ENCODE measurements at places on chromosomes 13 and 19.

DNA sequence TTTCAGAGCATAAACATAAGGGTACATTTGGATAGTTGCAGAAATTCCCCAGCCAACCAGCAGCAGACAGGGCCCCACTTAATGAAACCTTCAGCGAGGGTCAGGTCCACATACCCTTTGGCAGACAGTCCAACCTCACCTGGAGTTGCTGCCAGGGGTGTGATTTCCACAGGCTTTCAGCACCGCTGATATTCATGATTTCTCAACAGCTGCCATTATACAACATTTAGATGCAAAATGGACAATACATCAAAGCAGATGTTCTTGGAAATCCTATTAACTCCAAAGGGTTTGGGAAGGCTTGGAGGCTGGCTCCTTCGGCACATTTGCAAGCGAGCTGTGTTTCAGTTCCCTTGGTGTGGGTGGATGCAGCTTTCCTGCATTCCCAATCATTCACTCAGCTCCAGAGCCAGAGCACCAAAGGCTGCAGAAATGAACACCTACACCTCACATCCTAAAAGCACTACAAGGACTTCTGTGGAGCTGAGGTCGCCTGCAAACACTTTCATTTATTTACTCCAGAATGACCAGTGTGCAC is 147.2 kb upstream of the VSTM2B start:
- DNase-seq = no peak

- no peak for DNase-seq
Observed at GRCh38 chr13:112331675-112332074, 44.5 kb upstream of the SPACA7 start.

GRCh38 chr13:63025741-63026140 is 1610.1 kb upstream of the PCDH20 start:
- DNase-seq = no peak

DNA sequence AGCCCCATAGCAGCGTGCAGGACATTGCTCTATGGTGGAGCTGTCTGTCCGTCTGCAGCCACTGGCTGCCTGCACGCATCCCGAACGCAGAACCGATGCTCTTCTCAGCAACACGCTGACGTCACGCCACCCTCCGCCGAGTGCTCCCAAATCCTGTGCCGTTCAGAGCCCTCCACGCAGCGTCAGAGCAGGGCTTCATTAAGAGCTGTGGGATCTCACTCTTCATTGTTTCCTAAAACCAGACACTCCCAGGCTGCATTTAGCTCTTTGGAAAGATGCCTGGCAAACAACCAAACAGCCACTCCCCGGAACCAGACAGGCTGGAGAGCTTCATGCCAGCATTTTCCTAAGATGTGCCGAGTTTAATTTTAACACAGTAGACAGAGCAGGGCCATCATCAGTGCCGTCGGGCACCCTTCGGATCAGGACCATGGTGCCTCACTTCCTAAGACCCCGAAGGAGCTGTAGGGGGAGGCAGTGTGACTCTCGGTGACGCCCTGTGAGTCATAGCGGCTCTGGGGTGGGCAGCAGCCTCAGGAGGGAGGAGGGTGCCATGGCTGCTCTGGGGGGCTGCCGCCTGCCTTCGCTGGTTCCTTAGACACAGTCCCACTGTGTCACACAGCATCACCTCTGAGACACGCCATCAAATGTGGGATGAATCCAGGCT is 131.5 kb upstream of the MCF2L start:
- peak; percentile 50 for DNase-seq

GRCh38 chr13:65965501-65965900 is 1264.6 kb downstream of the PCDH9 start:
- no peak for DNase-seq

DNA sequence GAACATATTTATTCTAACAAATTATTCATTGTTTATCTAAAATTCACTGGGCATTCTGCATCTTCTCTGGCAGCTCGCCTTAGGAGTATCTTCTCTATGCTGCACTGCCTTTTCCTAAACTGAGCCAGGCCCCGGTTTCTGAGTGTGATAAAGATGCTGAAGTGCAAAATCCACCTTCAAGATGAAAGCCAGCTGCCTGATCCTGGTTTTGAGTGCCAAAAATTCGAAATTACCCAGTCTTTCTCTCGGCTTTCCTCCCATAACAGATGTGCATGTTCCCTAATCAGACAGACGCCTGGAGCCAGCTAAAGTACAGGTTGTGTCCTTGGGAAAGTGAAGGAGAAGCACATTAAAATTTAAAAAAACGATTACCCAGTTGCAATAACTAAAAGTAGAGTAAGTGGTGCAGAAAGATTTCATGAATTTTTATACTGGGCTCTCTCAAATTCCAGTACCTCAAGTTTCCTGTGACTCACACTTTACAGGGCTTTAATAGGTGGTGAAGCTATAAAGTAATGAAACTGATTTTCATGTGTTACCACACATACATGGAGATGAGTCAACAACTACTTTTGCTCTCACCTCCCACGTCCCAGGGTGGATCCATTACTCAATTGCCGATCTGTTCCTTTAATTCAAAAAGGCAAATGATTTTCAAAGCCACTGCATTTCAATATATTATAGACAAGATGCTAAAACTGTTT is 65.0 kb upstream of the GTF2F2 start:
- peak; percentile 9 for DNase-seq

DNA sequence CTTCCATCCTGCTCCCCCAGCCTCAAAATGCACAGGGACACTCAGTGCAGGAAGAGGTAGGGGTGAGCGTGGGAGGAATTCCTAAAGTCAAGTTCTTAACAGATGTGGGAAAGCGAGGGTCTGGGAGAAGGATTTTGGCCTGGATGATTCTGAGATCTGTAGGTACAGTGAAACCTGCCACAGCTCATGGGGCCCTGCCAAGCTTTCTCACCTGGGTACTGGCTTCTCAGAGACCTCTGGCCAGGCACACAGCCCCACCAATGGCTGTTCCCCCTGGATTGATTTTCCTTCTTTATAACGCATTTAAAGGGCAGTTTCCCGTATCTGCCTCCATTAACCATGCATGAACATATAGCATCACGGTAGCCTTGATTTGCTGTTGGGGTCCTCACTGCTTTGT is 47.0 kb upstream of the GSX1 start:
- DNase-seq = no peak

DNA sequence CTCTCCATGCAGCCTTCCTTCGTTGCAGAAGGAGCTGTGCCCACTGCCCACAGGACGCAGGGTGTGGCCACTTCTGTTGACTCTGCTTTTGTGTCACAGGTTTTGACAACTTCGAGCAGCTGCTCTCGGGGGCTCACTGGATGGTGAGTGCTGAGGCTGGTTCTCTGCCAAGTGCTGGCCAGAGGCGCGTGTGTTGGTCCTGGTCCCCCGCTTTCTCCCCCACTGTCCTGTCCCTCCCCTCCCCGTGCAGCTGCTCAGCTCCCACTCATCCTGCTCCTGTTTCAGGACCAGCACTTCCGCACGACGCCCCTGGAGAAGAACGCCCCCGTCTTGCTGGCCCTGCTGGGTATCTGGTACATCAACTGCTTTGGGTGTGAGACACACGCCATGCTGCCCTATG is 10.6 kb upstream of the PDCD2L start:
- peak; percentile 98 for DNase-seq

GRCh38 chr13:30843548-30843947 is 62.5 kb upstream of the MEDAG start:
- DNase-seq = no peak

- no peak for DNase-seq
Observed at GRCh38 chr19:8221161-8221560, 12.0 kb downstream of the CERS4 start.

DNA sequence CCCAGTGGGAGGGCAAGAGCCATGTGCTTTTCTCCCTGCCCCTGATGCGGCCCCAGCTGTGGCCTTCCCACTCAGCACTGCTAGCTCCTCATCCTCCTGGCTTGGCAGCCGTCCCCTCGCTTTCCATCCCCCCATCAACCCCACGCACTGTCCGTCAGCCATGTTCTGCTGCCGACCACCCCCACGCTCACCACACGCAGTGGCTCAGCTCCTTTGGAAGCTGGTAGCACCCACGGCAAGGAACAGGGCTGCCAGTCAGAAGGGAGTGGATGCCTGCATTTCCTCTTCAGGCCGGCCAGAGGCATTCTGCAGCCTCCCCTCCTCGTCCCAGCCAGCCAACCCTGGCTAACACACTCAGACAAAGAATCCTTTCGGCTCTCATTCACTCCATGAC is 6.3 kb downstream of the CALM3 start:
- DNase-seq = no peak

- peak; percentile 18 for DNase-seq
Observed at GRCh38 chr13:48161530-48162179, 66.8 kb upstream of the MED4 start.

DNA sequence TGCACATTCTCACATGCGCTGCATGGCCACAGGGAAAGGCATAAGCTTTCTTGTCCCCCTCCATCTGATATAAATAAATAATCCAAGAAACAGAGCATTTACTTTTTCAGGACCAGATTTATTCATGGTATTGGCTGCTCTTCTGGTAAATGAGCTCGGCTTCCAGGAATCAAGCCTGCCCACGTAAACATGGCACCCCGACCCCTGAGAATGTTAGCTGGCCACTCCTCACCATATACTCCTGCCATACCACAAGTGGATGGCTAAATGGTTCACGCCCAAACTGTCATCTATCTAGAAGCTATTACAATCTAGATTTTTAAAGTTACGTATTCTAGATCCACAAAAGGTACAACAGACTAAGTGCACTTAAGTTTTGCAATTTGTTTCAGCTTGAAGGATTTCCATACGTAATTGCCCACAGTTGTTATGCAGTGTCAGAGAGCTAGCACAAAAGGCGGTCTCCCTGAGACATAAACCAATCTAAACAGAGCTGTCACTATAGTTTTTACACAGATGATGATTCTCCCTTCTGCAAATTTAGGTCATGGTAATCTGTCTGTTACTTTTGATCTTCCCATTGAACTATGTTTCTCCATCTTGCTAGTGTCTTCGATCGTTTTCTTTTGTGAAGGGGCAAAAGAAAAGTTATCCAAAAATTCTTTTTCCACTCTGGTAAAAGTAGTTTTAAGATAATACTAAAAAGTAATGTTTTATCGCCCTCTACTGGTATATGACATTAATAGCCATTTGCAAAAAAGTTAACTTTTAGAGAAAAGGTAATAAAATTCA is 16.2 kb upstream of the FOXO1 start:
- DNase-seq = peak; percentile 66

- DNase-seq = no peak
Observed at GRCh38 chr13:68888832-68889231, 1218.8 kb upstream of the ATXN8OS start.

GRCh38 chr19:16940626-16941025 is 51.8 kb downstream of the F2RL3 start:
- no peak for DNase-seq

DNA sequence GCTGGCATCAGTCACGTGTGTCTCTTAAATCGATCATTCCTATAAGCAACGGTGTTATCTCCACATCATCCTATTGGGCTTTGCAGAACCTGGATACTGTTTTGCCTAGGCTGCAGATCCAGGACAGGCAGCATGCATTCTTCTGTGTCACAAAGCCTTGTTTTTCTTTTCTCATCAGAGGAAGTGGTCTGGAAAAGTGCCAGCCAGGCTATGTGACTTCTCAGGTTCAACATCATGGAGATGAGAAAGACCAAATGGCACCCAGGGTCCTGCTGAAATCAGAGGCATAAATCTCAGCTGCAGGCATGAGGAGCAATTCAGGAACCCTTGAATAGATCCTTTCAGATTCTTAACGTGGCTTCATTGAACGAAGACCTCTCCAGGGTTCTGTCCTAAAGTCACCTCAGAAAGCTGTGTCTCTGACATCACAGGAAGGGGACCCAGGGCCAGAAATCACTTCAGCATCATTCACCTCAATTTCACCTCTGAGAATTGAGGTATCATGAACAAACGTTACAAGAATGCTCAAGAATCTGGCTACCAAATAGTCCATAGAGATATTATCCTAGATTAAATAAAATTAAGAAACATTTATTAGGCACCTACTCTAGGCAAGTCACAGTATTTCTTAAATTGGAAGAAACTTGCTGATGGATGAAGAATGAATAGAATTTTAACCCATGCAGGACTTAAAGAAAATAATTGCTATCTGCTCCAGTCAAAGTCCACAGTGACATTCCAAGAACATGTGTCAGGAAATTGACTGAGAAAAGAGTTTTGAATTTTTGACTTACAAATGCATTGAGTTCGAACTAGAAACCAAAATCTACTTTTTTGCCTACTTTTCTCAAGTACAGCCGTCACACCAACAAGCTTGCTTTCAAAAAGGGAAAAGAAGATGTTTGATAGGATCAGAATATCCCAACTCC is 124.1 kb downstream of the COG6 start:
- DNase-seq = no peak

DNA sequence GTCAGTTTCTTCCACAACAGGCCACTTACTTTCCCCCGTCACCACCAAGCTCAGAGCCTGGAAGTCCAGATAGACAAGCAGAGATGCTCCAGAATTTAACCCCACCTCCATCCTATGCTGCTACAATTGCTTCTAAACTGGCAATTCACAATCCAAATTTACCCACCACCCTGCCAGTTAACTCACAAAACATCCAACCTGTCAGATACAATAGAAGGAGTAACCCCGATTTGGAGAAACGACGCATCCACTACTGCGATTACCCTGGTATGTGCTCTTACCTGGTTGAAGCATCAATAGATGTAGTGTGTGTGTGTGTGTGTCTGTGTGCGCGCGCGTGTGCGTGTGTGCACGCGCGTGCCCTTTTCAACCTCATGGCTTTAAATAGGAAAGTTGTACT is 3.7 kb downstream of the KLF5 start:
- DNase-seq = no peak

GRCh38 chr13:112250788-112251445 is 125.2 kb upstream of the SPACA7 start:
- DNase-seq = no peak

GRCh38 chr13:49217962-49218492 is 2.1 kb upstream of the MLNR start:
- no peak for DNase-seq

DNA sequence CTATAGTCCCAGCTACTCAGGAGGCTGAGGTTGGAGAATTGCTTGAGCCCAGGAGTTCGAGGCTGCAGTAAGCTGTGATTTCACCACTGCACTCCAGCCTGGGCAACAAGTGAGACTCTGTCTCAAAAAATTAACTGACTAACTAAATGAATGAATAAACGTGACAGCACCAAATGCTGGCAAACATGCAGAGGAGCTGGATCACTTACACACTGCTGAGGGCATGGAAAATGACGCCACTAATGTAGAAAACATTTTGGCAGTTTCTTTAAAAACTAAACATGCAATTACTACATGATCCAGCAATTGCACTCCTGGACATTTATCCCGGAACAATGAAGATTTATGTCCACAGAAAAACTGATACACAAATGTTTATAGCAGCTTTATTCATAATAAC is 31.3 kb upstream of the GTF3A start:
- DNase-seq = no peak
